Cardiac septum (tissue), 1 donor: ENCODE measurements at places on chromosomes 7 and 10. TPM values are rescaled to one million over a fixed set of nuclear protein-coding genes. Genes with fewer than 3 reads are reported as not detected.

C10orf105 gene
- not detected for total RNA-seq

DNA sequence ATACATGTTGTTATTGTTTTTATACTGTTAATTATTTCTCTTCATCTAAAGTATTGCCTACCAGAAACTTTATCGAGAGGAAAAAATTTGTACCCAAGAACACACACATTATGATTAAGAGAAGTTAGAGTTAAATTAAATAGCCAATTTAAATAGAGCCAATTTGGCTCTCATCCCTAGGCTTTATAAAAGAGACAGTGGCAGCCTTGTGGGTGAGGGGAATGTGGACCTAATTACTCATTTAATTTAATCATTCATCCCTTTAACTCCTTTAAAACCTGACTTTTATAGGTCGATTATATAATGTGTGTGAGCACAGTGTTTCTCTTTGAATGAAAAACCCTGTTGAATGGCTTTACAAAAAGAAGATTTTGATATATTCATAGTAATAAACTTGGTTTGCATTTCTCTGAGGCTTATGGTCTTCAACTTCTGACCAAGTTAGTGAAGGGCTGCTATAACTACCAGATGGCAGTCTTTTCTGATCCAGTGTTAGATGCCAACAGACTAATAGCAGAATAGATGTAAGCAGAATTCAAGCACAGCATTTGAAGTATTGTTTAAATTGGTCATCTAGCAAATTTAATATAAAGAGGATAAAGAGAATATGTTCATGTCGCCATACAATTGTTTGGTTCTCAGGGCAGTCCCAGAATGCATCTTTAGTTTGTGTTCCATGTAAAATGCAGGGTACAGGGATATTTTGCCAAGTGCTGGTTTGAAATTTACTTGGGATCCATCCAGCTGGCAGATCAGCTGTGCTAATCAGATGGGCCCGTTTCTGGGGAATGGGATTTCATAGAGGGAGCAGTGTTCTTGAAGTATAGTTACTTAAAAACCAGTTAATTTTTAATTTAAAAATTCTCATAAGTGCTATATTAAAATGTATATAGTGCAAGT is 25.3 kb downstream of the ADD3 start:
- DNase-seq: no peak

GRCh38 chr10:59025981-59026765 is 150.3 kb upstream of the PHYHIPL start:
- no peak for DNase-seq

GRCh38 chr10:127278001-127278400 is 81.6 kb upstream of the INSYN2A start:
- no peak for DNase-seq

DNA sequence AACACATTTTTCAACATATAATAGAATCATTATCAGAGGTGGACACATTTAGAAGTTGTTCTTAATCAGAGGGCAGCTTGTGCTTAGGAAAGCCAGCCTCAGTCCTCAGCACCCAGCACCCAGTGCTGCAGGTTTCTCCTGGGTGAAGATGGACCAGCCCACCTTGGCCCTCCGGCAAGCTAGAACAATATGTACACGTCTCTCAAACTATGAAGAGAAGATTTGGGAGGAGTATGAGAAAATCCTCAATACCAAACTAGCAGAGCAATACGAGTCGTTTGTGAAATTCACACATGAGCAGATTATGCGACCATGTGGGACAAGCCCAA is 13.5 kb upstream of the RALA start:
- DNase-seq: no peak

DNA sequence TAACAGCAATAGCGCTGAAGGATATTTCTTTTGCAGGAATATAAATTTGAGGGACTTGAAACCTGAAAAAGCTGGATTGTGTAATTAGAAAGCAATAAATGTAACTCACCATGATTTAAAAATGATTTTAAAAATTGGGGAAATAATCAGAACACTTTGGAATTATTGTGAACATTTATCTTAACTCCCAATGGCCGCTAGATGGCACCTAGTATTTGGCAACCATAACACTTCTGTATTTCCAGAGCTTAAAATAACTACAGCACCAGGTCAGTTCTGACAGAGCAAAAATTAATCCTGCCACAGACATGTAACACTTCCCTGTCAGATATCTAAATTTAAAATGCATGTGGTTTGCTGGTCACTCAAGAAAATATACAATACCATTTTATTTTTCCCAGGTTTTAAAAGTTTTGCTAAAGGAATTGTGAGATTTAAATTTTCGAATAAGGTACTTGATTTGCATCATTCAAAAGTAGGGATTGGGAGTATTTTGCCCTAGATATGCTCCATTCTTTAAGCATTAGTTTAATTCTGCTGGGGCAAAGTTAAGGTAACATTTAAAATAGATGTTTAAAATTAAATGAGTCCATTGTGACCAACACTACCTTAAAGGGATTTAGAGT is 144.5 kb downstream of the PPP1R3A start:
- no peak for DNase-seq

GIMAP6 gene
- 16.6 TPM for total RNA-seq

DNA sequence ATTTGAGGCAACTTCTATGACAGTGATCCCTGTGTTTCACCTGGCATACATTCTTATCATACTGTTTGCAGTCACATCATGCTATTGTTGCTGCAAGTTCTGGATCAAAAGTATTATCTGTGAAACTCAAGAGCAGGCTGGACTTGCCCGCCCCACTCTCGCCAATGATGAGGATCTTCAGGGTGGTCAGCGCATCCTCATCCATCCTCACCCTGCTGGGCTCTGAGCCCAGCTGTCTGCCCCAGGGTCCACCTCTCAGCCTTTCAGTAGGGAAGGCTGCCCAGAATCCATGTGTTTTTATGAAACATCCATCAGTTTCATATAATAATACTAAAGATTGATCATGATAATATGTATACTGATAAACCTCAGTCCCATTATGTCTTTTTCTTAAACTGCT is 55.4 kb upstream of the KIF5B start:
- no peak for DNase-seq

COL17A1 gene
- total RNA-seq: 0.22 TPM

DNA sequence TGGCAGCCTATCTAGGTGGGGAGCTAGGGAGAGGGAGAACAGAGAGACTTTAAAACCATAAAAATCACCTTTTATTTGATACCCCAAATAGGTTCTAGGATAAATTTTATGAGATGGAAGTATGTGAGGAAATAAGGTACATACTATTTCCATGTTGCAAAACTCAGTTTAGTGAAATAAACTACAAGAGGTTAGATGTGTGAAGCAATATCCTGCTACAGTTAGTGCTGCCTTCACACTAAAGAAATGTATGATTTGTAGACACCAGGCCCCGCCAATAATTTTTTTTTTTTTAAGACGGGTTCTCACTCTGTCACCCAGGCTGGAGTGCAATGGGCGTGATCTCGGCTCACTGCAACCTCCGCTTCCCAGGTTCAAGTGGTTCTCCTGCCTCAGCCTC is 34.4 kb upstream of the RSBN1L start:
- no peak for DNase-seq

- no peak for DNase-seq
Observed at GRCh38 chr7:33669251-33669670, 236.1 kb upstream of the BMPER start.

- DNase-seq: no peak
Observed at GRCh38 chr10:88980800-88981199, 9.8 kb upstream of the FAS start.

DNA sequence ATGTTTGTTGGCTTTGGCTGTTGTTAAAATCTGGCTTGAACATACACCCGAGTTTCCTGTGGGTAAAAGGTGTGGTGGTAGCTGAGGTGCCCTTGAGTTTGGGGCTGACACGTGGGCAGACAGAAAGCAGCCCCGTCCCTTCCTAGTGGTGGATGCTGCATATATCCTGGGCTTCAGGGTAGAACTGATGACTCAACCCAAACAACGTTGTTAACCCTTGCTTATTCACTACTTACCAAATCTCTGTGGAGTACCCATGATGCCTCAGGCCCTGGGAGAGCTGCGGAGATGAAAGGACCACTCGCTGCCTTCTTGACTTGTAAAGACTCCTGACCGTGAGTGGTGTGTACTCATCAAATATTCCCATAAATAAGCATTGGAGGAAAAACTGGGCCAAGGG is 245.1 kb downstream of the RAB11FIP2 start:
- DNase-seq: no peak

ANKRD30A gene
- not detected for total RNA-seq

DNA sequence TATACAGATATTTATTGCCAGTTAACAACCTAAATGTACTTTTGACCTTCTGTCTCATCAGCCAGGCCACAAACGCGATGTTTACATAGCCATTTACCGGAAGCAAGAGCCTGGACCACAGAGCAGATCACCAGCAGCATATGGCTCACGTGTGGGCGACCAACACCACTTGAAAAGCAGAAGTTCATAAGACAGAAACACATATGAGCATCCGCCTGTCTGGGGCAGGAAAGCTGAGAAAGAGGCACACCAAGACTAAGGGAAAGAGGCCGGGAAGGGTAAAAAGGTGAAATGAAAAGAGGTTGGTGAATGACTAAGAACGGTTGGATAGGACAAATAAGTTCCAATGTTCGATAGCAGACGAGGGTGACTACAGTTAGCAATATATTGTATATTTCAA is 1.3 kb downstream of the ABCB1 start:
- no peak for DNase-seq

GRCh38 chr10:17344206-17344605 is 110.2 kb downstream of the ST8SIA6 start:
- no peak for DNase-seq

CNTNAP2 gene
- 0.22 TPM for total RNA-seq

PRLHR gene
- not detected for total RNA-seq

INSYN2A gene
- 0.19 TPM for total RNA-seq

DNA sequence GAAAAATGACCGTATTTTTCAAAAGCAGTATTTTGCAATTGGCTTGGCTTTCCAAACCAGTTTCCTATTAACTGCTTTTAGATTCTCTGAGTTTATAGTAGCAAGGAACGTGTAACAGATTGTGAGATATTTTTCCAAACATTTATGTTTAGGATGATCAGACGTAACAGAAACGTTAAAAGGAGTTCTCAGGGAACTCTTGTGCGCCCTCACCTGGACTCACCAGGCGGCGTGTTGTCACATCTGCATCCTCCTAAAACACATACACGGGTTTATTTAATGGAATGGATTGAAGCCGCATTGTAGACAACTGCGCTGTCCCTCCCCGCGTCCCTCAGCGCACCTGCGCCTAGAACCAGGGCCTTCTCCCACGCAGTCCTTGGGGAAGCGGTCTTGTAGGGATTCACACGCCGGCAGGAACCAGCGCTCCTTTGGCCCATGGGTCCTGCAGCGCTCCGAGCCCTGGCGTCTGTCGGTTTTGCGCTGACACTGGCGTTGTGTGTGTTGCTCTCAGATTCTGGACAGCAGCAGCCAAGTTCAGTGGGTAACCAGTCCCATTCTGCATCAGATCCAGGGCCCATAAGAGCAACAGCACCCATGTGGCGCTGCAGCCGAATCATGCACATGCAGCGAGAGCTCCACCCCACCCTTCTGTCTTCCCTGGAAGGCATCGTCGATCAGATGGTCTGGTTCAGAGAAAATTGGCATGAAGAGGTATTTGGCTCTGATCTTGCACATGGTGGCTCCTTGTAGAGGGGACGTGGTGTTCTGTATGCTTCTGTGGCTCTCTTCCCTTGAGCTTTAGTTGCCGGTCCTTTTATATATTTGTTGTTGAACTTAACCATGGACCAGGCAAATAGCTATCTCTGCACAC is 114.9 kb downstream of the TRRAP start:
- no peak for DNase-seq

GRCh38 chr7:95240921-95241320 is 83.4 kb downstream of the PON1 start:
- DNase-seq: no peak

DNA sequence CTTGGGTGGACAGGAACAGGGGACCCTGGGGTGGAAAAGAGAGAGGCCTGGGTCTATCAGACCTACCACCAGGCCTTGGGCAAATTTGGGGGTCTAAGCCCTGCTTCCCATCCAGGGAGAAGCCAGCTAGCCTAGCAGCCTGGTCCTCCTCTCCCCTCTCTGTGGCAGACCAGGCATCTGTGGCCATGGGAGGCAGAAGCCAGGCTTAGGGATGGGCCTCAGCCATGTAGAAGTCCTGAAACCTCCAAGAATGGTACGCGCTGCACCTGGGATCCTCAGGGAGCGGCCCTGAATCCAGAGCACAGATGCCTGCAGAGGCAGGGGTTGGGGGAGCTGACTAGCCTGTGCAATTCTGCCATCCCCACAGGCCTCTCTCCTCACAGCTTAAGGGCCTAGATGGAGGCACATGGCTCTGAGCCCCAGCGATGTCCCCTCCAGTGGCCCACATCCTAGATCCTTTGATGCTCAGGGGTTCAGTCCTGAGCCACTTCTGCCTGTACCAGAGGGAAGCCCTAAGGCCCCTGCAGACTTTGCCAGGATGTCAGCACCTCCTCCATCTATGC is 21.2 kb downstream of the GRID1 start:
- peak; percentile 65 for DNase-seq

SH2B2 gene
- 3.1 TPM for total RNA-seq

GRCh38 chr7:82019551-82020475 is 250.0 kb upstream of the HGF start:
- DNase-seq: no peak

GIMAP7 gene
- 13.0 TPM for total RNA-seq

DNA sequence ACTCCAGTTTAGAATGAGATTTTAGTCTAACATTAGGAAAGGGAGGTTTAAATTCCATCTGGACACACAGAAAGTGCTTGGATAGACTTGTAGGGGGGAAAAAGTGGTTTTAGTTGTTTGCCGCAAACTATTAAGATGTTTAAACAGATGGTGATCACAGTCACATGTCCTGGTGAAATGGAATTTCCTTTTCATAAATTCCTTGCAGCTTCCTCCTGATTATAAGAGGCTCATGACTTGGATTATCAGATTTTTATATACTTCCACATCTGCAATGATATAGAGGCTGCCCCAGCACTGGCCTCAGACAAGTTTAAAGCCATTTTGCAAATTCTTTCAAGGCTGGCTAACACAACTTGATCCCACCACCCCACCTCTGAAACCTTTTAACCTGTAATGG is 106.4 kb upstream of the ARMC3 start:
- DNase-seq: no peak

GRCh38 chr10:62373995-62374861 is at the start of gene ZNF365:
TSS of gene ZNF365 (plus strand) at chr10:62374369. CDS start at chr10:62376194, 1,825 bp downstream.
- no peak for DNase-seq

- DNase-seq: no peak
Observed at GRCh38 chr10:33254556-33255160, 79.8 kb downstream of the NRP1 start.

WEE2 gene
- total RNA-seq: not detected

SLC13A1 gene
- total RNA-seq: not detected

- DNase-seq: no peak
Observed at GRCh38 chr7:93778384-93778783, 112.2 kb downstream of the TFPI2 start.

LUC7L2 gene
- total RNA-seq: 64.9 TPM

RBP4 gene
- 2.1 TPM for total RNA-seq

GRCh38 chr7:15854841-15855524 is 168.5 kb upstream of the MEOX2 start:
- no peak for DNase-seq
